CD4-positive, alpha-beta T cell treated with Interleukin-12 subunit alpha and Interleukin-12 subunit beta, for 1 hour (primary cell): ENCODE measurements at places on chromosomes 4 and X.

DNA sequence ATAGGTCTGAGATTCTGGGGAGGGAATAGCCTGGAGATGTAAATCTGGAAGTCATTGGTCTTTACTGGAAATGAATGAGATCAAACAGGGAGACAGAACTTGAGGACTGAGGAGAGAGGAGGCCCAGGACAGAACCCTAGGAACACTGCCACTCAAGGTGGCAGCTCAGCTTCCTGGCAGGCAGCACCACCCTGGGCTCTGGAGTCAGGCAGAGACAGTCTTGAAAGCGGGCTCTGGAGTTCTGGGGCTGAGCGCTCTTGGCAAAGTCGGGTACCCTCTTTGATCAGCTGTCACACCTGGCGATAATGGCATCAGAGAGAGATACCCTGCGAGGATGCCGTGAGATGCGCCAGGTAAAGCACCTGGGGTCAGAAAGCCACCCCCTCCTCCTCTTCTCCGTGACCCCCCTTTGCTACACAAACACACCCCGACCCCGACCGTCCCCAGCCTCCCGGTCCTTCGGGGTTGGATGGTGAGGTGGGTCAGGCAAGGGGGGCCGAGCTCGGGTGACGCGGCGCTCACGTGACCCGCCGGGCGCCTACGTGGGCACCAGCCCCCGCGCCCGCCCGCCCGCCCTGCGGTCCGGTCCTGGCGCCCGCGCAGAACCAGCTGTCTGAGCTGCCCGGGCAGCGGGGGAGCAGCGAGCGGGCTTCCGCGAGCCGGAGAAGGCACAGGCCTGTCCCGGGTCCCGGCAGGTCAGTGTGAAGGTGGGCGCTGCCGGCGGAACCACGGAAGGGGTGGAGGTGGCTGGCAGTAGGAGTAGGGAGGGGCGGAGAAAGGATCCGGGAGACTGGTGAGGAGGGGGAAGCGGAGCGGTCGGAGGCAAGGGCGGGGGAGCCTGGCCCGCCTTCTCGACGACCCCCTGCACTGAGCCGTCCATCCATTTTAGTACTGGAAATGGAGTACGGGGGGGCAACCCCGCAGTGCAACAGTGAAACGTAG lies at the start of gene TCEAL3:
TSS of gene TCEAL3 (plus strand) at position 600 of the 942 bp plus-strand sequence. CDS start 1,102 bp downstream, outside the sequence.
- peak; percentile 56 for DNase-seq

GRCh38 chrX:50700921-50701320 lies 113.1 kb downstream of the SHROOM4 start:
- DNase-seq: no peak

- no peak for DNase-seq
Observed at GRCh38 chrX:8306291-8306925, 135.3 kb upstream of the VCX2 start.

DNA sequence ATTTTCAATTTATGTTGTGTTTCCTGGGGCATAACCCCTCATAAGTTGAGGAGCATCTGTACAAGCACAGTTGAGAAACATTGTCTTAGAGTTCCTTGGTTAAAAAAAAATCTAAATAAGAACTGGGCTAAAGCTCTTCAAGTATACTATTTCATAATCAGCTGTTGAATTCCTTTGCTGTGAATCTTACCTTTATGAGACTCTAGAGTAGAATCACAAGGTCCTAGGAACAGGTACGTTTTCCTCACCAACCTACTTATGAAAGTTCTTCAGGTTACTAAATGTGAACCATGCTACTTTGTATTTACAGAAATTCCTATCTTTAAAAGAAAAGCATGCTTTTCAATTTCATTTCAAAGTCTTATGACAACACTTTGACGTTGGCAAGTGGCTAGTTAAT lies 20.9 kb upstream of the SOD3 start:
- DNase-seq: no peak

- no peak for DNase-seq
Observed at GRCh38 chr4:94523033-94523580, 71.4 kb downstream of the PDLIM5 start.

DNA sequence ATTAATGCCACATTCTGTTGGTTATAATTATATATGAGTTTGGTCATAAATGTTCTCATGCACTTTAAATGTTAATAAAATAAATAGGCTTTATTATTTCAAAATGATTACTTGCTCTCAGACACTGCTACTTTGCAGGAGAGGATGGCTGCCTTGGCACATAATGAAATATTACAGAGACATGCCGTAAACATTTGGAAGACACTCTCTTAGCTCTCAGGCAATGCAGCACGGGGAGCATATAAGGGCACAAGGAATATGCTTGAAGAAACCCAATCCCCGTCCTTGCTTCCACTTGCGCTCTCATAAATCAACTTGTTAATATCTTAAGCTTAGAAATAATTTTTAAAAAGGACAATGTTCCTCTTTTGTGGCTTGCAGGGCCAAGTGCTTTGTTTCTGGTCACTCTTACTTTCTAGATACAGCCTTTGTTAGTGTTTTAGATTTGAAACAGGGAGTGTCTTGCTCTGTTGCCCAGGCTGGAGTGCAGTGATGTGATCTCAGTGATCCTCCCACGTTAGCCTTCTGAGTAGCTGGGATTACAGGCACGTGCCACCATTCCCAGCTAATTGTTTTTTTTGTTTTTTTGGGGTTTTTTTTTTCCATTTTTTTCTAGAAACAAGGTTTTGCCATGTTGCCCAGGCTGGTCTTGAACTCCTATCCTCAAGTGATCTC lies 445.0 kb downstream of the SPRY1 start:
- no peak for DNase-seq

DNA sequence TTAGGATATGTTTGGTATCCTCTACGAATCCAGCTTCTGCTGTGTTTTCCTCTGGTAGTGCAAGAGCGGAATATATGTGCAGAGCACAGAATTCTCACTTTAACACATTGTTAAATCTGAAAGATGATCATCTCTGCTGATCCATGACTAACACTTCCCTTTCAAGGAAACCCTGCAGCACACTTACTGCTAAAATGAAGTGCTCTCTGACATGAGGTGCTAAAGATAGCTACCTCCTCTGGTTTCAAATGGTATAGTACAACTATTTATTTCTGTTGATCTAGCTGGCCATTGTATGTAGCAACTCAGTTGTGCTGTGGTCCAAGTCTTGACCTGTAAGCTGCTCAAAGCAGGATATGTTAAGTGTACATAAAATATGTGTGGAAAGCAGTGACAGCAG lies 162.4 kb upstream of the FMR1 start:
- no peak for DNase-seq

DNA sequence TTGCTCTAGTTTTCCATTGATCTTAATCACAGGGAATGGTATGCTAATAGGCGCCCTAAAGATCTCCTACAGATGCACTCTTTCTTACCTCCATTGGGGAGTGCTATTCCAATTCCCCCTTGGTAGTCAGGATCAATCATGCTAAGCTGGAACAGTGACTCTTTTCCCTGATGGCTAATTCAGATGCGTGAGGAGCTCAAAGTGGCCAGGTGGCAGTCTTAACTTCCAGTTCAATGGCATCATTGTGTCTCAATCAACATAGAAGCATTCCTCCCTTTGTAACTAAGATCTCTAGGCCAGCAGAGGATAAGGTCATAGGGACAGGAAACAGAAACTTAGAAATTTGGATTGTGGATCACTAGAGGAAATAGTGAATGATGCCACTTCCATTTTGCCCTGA lies 216.8 kb downstream of the GRID2 start:
- DNase-seq: no peak
